ENCODE measurements at places on chromosomes 11 and 22.

- no peak for DNase-seq
These were observed 130.5 kb downstream of the GRIA4 start for GRCh38 chr11:105740164-105740903.

- no peak for DNase-seq
These were observed 103.8 kb downstream of the MORC2 start for GRCh38 chr22:30864441-30865420.

DNA sequence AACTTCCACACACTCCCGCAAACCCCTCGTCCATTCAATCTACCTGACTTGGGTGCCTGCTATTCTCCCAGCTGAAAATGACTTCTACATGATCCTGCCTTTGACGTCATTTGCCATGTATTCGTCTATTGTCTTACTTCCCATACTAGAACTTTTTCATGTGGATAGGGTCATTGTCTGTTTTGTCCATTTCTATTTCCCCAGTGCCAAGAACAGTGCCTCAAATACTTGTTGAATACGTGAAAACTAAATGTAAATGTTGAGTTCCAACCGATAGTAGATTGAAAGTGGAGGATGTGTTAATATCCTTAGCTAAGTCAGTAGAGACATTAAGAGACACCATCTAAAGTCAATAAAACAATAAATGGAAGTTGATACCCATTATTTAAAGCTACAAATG lies 935 bp downstream of the TRIM68 start:
- DNase-seq = no peak

- peak; percentile 54 for DNase-seq
These were observed 14.5 kb downstream of the USP35 start for GRCh38 chr11:78203184-78203583.

- peak; percentile 80 for DNase-seq
These were observed 3.6 kb downstream of the AHNAK start for GRCh38 chr11:62542750-62543567.

DNA sequence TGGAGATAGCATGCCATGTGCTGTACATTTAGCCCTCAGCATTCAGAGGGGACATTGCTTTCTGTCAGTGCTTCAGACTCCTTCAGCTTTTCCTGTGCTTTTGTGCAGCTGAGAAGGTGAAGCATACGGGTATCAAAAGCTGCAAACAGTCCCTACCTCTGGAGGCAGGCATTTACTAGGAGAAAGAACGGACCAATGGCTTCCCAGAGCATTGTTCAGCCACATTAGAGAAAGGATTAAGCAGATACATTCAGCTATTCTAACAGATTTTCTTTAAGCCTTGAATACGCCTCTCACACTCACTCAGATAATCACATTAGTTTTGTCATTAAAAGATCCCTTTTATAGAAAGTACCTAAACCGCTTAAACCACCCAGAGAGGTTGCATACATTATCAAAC lies 80.7 kb upstream of the FAM181B start:
- DNase-seq = no peak

DNA sequence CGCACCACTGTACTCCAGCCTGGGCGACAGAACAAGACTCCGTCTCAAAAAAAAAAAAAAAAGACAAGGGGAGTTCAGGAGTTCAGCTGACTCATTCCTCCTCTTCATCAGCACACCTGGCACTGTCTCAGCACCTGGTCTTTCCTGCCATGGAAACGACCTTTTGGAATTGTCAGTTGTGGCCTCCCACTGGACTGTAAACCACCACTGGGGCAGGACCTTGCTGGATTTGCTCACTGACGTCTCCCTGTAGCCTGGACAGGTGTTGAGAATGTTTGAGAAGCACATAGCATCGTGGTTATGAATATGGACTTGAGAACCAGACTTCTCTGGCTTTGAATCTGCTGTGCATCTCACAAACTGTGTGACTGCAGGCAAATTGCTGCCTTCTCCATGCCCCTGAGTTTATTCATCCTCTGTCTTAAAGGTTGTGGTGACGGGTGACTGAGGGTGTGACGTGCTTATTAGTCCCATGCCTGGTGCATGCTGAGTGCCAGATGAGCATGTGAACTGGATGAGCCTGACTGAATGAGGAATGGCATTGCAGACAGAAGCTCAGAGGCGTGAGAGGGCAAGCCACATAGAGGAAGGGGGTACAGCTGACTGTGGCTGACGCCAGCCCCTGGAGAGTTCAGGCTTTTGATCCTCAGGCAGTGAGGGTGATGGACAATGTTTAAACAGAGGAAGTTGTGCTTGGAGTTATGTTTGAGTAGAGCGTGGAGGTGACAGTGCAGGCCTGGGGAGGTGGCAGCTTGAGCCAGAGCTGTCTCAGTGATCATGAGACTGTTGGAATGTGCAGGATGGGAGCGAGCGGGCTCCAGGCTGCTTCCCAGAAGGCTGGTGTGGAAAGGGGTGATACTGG lies 12.7 kb downstream of the TOM1 start:
- no peak for DNase-seq

GRCh38 chr11:100888836-100889235 lies 201.7 kb downstream of the ARHGAP42 start:
- DNase-seq = no peak

DNA sequence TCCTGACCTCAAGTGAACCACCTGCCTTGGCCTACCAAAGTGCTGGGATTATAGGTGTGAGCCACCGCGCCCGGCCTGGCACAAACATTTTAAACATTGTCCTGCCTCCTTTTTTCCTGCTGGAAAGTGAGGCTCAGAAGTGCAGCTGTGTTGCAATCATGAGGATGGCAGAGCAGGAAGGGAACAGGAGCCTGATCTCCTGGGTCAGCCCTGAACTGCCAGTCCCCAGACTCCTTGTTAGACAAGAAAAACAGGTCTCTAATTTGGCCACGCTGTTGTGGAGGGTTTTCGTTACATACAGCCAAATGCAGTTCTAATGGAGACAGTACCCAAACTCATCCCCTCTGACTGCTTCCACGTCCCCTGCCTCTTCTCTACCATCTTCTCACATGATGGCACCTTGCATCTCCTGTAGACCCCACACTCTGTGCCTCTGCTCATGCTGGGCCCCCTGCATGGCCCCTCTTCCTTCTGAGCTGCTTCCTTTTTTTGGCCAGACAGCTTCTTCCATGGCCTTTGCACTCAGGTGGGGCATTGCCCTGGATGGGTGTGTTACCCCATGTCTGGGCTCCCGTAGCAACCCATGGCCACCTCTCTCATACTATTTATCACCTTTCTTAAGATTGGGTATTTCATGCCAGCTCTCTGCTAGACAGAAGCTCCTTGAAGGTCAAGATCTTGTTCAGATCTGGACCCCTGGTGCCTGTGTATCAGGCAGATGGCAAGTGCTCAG lies 227.1 kb downstream of the CEP164 start:
- DNase-seq = no peak

DNA sequence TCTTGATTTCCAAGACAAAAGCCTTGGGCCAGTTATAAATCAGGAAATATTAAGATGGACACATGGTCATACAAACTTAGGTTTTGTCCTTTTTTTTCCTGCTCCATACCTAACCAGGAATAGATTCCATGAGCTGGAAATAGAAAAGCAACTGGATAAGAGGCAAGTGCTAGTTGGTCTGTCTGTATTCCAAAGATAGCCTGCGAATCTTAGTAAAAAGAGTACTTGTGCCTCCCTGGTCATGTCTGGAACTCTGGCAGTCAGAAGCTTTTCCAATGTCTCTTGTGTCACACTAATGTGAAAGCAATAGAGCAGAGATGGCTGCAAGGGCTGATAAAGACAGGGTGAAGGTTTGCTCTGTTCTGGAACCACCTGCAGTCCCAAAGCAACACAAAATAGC lies 590.2 kb upstream of the ANO5 start:
- DNase-seq = no peak

GRCh38 chr11:132264616-132265015 lies 894.2 kb downstream of the NTM start:
- DNase-seq = no peak

GRCh38 chr22:42801252-42802080 lies 55.6 kb downstream of the ARFGAP3 start:
- no peak for DNase-seq

DNA sequence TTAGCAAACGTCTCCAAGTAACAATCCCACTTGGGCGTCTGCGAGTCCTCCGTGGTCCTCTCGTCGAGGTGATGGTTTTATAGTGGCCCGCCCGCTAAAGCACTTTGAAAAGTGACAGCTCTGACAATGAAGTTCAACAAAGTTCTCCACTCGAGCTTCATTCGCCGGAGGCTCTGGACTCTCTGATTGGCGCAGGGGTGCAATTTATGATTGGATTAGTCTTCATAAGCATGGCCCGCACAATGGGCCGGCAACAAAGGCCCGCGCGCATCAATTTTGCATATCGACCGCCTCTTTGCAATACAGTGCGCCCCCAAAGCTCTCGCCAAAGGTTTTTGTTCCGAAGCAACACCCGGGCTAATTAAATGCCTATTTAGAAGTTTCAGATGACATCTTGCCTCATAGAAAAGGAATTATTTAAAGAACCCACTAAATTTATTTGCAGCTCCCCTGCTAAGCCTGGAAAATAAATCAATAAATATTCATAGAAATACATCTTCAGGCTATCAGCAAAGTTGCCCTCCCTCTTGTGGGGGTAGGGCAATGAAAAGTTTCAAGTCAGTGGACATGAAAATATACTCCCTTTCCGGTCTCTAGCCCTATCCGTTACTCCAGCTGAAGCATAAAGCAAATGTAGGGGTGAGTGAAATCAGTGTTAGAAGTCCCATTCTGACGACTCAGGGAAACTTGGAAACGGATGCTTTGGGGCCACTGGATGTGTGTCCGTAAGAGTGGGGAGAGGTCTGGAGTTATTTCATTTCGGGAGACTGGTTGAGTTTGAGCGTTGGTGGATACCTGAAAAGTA lies at the start of gene DBX1:
Gene DBX1, minus strand, starts transcription at position 51 of the 805 bp plus-strand sequence. CDS start 151 bp downstream, outside the sequence.
- DNase-seq = no peak

- no peak for DNase-seq
These were observed 14.5 kb downstream of the SCGB1A1 start for GRCh38 chr11:62433141-62433903.

DNA sequence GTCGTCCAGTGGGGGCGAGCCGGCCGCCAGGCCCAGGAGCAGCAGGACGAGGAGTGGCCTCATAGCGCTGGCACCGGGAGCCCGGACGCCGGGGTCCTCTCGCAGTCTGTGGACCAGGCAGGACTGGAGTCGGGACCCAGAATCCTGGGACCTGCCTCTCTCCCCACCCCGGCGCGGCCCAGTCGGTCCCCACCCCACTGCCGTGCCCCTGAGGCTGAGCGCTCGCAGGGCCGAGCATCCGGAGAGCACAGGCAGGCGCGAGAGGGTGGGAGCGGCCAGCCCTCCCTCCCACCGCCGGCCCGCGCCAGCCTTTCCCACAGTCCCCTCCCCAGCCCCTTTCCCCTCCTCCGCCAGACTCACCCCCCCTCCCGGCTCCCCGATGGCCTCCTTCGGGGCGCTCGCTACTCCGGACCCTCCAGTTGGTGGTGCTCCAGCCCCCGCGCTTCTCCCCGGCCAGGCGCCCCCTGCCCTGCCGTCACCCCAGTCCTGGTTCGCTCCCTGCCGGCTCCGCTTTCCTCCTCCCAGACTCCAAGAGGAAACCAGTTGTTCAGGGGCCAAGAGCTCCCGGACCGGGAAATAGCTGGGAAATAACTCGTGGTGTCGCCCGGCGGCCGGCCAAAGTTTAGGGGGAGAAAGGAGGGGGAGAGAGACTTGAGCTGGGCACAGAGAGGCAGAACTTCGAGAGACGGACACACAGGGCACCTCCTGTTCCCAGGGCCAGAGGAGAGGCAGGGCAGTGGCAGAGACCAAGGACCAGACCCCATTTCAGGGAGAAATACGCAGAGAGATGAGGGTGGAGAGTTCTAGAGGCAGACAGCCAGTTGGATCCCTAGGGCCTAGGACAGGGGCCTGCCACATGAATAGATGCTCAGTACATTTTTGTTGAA lies at the start of gene C1QTNF5:
Gene C1QTNF5, minus strand, starts transcription at position 549 of the 887 bp plus-strand sequence. Its CDS starts 486 bp downstream, at position 63.
- DNase-seq = no peak

DNA sequence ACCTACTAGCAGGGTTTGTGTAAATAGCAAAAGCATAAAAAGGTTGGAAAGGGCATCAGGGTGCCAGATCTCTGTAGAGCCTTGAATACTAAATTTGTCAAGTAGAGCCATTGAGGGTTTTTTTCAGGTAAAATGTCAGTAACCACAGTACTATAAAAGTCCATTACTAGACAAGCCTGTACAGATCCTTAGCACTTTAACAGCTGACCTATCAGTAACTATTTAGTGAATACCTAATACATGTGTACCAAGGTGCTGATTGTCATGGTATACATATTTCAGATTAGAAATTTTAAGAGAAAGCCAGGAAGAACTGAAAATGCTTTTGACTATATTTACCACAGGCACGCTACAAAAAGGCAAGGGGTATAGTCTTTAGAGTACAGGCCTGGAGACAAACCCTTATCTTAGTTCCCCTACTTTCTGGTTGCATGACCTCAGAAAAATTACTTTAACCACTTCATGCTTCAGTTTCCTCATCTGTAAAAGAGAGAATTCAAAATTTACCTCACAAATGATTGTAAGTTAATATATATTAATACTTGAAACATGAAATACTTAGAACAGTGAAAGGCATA lies 57.9 kb downstream of the RAB38 start:
- DNase-seq = no peak

GRCh38 chr22:46574438-46574992 lies 37.1 kb upstream of the CELSR1 start:
- no peak for DNase-seq

- no peak for DNase-seq
These were observed 13.3 kb downstream of the FAM83F start for GRCh38 chr22:40007853-40008710.

DNA sequence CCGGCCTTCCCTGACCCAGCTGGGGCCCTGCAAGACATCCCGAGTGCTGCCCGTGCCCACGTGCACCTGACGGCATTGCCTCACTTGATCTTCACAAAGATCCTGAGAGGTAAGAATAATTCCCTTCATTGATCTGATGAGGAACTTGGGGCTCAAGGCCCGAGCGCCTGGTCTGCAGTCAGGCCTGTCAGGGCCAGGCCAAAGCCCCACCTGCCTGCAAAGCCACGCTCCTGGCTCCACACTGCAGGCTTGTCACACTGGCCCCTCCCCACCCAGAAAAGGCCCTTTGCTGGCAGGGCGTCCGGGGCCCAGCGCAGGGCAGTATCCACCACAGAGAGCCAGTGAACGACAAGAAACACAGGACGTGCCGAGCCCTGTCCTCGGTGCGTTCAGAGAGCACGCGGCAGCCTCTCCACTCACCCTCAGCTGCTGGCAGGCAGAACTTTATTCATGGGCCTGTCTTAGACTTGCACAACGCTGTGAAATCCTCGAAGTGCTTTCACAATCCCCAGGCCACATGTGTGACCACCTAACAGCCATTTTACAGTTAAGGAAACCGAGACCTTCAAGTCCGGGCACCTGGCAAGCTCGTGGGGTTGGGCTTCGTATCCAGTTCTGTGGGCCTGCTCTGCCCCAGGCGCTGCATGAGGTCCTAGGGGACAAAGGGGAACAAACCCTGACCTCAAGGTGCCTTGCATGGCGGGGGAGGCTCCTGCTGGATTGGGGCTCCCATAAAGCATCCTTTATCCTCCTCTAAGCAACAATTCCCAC lies 14.8 kb downstream of the KIAA0930 start:
- no peak for DNase-seq

GRCh38 chr11:65545853-65546216 lies 12.3 kb downstream of the LTBP3 start:
- no peak for DNase-seq

- no peak for DNase-seq
These were observed 1277.2 kb downstream of the JRKL start for GRCh38 chr11:97667057-97667456.

GRCh38 chr22:19371893-19372292 lies 59.6 kb downstream of the HIRA start:
- DNase-seq = no peak

GRCh38 chr22:49922484-49922883 lies 4.0 kb downstream of the CRELD2 start:
- DNase-seq = no peak

- DNase-seq = no peak
These were observed 1.2 kb downstream of the ARHGEF17 start for GRCh38 chr11:73308961-73309919.

- no peak for DNase-seq
These were observed 10.4 kb upstream of the LINC01488 start for GRCh38 chr11:69470793-69471728.
